ENCODE measurements at places on chromosomes 6 and 20. TPM values are rescaled to one million over a fixed set of nuclear protein-coding genes. Genes with fewer than 3 reads are reported as not detected.

CYP24A1 gene
- 0.58 TPM for total RNA-seq

DUSP15 gene
- total RNA-seq = not detected

ZBP1 gene
- total RNA-seq = 28.5 TPM

- H3K4me3 ChIP-seq = no peak overlapping the region
- no peaks in the 10 kb centered on the region for H3K36me3 ChIP-seq
- no peak for DNase-seq
- no peaks in the 10 kb centered on the region for H3K4me1 ChIP-seq
- H3K27me3 ChIP-seq = no peaks in the 10 kb centered on the region
Observed at GRCh38 chr20:53381568-53382262, 211.9 kb downstream of the ZNF217 start.

- H3K4me3 ChIP-seq = peak overlapping the region; percentile 95
- H3K27ac ChIP-seq = peak overlapping the region; percentile 98
- H3K36me3 ChIP-seq = peaks cover 9% of the 10 kb centered on the region
- no peaks in the 10 kb centered on the region for H3K27me3 ChIP-seq
- peaks cover 42% of the 10 kb centered on the region for H3K4me1 ChIP-seq
Observed at GRCh38 chr6:27139756-27140579, 107.5 kb upstream of the PRSS16 start.

DNA sequence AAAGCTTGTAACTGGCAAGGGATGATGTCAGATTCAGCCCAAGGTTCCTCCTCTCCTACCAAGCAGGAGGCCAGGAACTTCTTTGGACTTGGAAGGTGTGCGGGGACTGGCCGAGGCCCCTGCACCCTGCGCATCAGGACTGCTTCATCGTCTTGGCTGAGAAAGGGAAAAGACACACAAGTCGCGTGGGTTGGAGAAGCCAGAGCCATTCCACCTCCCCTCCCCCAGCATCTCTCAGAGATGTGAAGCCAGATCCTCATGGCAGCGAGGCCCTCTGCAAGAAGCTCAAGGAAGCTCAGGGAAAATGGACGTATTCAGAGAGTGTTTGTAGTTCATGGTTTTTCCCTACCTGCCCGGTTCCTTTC is 14.4 kb downstream of the TNFAIP3 start:
- no peak overlapping the region for H3K4me3 ChIP-seq
- peaks cover 41% of the 10 kb centered on the region for H3K36me3 ChIP-seq
- no peaks in the 10 kb centered on the region for H3K27me3 ChIP-seq
- DNase-seq = no peak

MUCL3 gene
- total RNA-seq = not detected

DNA sequence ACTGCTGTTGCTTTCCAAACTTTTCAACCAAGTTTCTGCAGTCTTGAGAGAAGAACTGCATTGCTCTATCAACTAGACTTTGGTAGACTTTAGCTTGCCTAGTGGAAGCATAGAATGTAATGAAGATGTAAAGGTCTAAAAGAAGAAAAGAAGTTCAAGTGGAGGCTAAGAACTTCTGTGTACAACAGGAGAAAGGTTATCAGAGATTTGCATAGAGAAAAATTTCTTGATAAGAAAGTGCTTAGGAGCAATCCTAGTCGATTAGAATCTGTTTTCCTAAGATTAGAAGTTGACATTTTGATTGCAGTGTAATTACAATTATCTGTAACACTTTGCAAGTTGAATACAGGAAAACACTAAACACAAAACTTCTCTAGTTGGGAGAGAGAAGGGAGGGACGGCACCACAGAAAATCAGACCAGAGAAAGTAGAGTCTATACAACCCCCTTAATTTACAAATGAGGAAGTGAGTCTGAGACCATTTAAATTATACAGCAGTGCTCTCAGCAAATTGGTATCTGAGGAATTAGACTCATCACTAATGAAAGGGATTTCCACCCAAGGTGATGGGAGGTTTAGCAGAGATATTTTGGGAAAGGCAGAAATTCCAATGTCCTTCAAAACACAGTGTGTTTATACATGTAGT is 194.3 kb upstream of the MARCKS start:
- no peak overlapping the region for H3K4me3 ChIP-seq
- no peaks in the 10 kb centered on the region for H3K36me3 ChIP-seq
- H3K27me3 ChIP-seq = peaks cover 3% of the 10 kb centered on the region
- DNase-seq = no peak
- H3K4me1 ChIP-seq = no peaks in the 10 kb centered on the region

DNA sequence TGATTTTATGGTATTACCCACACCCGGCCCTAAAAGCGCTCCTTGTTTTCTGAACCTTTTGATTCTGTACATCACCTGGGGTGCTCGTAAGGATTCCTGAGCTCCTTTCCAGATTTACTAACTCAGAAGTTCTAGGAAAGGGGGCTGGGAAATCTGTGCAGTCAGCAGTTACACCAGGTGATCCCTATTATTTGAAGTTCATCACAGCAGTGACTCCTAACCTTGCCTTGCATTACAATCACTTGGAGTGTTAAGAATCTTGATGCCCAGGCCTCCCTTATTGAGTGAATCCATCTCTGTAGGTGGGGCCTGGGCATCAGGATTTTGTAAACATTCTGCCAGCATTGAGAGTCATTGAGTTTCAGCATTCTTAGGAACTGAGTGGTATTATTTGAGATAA is 44.7 kb downstream of the BMP6 start:
- no peak overlapping the region for H3K4me3 ChIP-seq
- peaks cover 5% of the 10 kb centered on the region for H3K27me3 ChIP-seq
- no peak overlapping the region for H3K27ac ChIP-seq
- H3K36me3 ChIP-seq = no peaks in the 10 kb centered on the region

GRCh38 chr20:56987986-56988385 is 278.5 kb downstream of the BMP7 start:
- no peaks in the 10 kb centered on the region for H3K4me1 ChIP-seq
- H3K36me3 ChIP-seq = no peaks in the 10 kb centered on the region
- no peak for DNase-seq
- no peaks in the 10 kb centered on the region for H3K27me3 ChIP-seq

DNA sequence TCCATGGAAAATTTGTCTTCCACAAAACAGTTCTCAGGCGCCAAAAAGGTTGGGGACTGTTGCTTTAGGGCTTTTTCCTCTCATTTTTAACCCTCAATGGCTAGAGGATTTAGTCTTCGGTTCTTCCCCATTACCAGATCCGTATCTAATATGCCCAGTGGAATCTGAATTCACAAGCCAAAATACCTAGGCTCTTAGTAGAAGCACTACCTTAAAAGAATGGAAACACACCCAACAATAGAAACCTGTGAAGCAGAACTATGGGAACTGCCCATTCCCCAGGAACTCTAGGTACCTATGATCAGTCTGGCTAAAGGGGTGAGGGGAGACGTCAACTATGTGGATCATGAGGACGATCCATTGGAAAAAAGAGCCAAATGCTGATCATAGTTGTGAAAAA is 3.1 kb downstream of the TREML4 start:
- peaks cover 1% of the 10 kb centered on the region for H3K4me1 ChIP-seq
- no peak overlapping the region for H3K4me3 ChIP-seq
- H3K27me3 ChIP-seq = peaks cover 33% of the 10 kb centered on the region

DNA sequence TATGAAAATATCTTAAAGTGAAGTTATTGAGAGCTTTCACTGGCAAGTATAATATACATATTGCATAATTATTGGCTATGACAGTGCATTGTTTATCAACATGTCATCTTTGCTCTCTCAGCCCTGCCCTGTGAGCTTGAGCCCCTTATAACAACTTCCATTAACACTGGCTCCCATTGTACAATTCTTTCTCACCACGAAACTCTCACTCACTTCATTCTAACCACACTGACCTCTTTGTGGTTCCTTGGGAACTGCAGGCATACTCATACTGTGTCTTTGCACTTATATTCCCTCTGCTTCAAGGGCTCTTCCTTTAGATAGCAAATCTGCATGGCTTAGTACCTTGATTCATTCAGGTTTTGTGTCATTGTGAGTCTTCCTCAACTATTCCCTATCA is 411.8 kb downstream of the CDKAL1 start:
- peaks cover 6% of the 10 kb centered on the region for H3K4me1 ChIP-seq
- H3K36me3 ChIP-seq = peaks cover 13% of the 10 kb centered on the region
- H3K27me3 ChIP-seq = no peaks in the 10 kb centered on the region
- H3K27ac ChIP-seq = no peak overlapping the region

DNA sequence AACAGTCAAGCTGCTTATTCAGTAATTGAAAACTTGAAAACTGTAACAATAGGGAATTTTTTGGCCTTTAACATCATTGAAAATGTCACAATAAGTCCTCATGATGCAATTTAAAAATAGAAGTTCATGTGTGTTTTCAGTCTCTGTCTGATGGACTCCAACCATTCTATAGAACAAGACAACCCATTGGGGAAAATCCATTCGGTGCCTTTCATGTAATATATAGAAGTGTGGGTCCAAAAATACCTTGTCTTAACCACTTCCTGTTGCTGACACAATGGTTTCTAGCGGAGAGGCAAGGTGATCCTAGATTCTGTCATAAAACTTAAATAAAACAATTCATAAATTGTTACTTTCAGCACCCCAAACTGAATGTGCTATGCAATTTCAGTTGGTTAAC is 1131.3 kb upstream of the MAP3K7 start:
- DNase-seq = no peak
- H3K4me1 ChIP-seq = no peaks in the 10 kb centered on the region
- no peak overlapping the region for H3K4me3 ChIP-seq
- no peak overlapping the region for H3K27ac ChIP-seq

SLC16A10 gene
- total RNA-seq = 7.1 TPM

DNA sequence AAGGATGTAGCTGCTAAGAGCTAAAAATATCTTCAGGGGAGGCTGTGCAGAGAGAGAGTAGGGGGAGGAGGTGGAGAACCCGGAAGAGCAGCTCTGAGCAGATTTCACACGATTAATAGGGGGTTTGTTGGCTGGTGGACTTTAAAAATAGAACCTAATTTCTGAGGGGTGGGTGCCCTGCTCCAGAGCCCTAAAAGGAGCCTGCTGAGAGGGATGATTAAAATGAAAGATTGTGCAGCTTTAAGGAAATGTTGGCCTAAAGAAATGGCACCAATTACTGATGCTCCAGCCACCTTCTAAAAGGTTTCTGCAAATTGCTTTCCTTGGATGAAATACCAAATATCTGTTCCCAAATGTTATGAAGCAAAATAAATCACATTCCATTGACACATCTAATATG is 202.8 kb upstream of the BTBD3 start:
- H3K27ac ChIP-seq = no peak overlapping the region
- H3K27me3 ChIP-seq = no peaks in the 10 kb centered on the region
- H3K4me1 ChIP-seq = no peaks in the 10 kb centered on the region

KCNQ2 gene
- 0.37 TPM for total RNA-seq

GRCh38 chr6:87103977-87104601 is 9.2 kb upstream of the CGA start:
- H3K36me3 ChIP-seq = no peaks in the 10 kb centered on the region
- peaks cover 10% of the 10 kb centered on the region for H3K27me3 ChIP-seq
- H3K27ac ChIP-seq = no peak overlapping the region

DNA sequence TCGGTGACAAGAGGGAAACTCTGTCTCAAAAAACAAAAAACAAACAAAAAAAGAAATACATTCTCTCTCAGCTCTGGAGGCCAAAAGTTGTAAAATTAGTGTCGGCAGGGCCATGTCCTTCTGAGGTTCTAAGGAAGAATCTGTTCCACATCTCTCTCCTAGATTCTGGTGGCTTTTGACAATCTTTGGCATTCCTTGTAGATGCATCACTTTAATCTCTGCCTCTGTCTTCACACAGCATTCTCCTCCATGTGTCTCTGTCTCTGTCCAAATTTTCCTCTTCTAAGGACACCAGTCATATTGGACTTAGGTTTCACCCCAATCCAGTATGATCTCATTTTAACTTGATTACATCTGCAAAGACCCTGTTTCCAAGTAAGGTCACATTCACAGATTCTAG is 9.1 kb downstream of the PPP2R5D start:
- no peak overlapping the region for H3K27ac ChIP-seq
- H3K4me1 ChIP-seq = peaks cover 11% of the 10 kb centered on the region
- no peak for DNase-seq
- no peaks in the 10 kb centered on the region for H3K27me3 ChIP-seq
- H3K36me3 ChIP-seq = peaks cover 20% of the 10 kb centered on the region
- H3K4me3 ChIP-seq = no peak overlapping the region

DNA sequence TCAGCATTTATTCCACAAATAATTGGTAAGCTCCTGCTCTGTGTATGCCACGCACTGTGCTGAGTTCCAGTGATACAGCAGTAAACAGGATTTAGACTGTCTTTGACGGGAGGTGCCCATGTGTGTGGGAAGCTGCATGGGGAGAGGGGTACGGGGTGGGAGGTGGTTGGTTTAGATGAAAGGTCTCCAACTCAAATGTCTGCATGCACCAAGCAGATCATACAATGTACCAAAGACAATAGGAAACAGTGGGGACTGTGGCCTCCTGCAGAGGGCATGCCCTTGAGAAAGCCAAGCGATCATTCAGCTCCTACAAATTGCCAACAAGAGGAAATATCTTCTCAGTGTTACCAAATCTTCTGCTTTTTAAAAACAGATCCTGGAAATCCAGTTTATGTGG is 36.1 kb downstream of the SLC22A2 start:
- DNase-seq = no peak
- H3K27me3 ChIP-seq = no peaks in the 10 kb centered on the region
- H3K36me3 ChIP-seq = no peaks in the 10 kb centered on the region

DNA sequence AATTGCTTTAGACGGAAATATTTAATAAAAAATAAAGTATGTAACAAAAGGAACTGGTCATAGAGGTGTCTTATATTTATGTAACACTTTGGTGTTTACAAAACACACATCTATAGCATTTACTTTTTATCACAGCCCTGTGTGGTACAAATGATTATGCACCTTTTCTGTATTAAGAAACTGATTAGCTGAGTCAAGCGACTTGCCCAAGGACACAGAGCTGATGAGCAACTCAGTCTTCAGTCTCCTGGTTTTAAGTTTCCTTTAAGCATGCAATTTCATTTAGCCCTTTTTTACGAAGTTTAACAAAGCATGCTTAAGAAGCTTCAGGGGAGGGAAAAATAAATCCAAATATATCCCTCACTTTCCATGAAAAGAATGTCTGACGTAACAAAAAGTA is 2.5 kb downstream of the DCDC2 start:
- no peak overlapping the region for H3K27ac ChIP-seq
- H3K36me3 ChIP-seq = no peaks in the 10 kb centered on the region
- no peak overlapping the region for H3K4me3 ChIP-seq

ENPP3 gene
- total RNA-seq = 0.36 TPM

SLC32A1 gene
- total RNA-seq = not detected

- H3K27ac ChIP-seq = no peak overlapping the region
- H3K4me1 ChIP-seq = no peaks in the 10 kb centered on the region
- H3K27me3 ChIP-seq = no peaks in the 10 kb centered on the region
Observed at GRCh38 chr6:164408868-164409267, 900.5 kb downstream of the C6orf118 start.

GRCh38 chr6:170091639-170092579 is 199.0 kb downstream of the DLL1 start:
- peaks cover 8% of the 10 kb centered on the region for H3K36me3 ChIP-seq
- no peak for DNase-seq
- H3K27me3 ChIP-seq = peaks cover 4% of the 10 kb centered on the region
- no peak overlapping the region for H3K4me3 ChIP-seq
- H3K4me1 ChIP-seq = peaks cover 27% of the 10 kb centered on the region
- H3K27ac ChIP-seq = no peak overlapping the region

RAB44 gene
- not detected for total RNA-seq

CD93 gene
- 0.48 TPM for total RNA-seq

SYNDIG1 gene
- total RNA-seq = not detected

- H3K4me3 ChIP-seq = no peak overlapping the region
- no peaks in the 10 kb centered on the region for H3K27me3 ChIP-seq
- peaks cover 5% of the 10 kb centered on the region for H3K36me3 ChIP-seq
Observed at GRCh38 chr6:4928426-4928825, 75.4 kb downstream of the RPP40 start.

ADGRG6 gene
- total RNA-seq = 0.91 TPM

GRCh38 chr6:44471271-44471981 is 83.9 kb downstream of the CDC5L start:
- no peak for DNase-seq
- peaks cover 14% of the 10 kb centered on the region for H3K27me3 ChIP-seq
- peaks cover 3% of the 10 kb centered on the region for H3K4me1 ChIP-seq
- no peaks in the 10 kb centered on the region for H3K36me3 ChIP-seq
- no peak overlapping the region for H3K4me3 ChIP-seq
